ENCODE measurements at places on chromosomes 4 and X. TPM values are rescaled to one million over a fixed set of nuclear protein-coding genes. Genes with fewer than 3 reads are reported as not detected.

MND1 gene
- 3.8 TPM for total RNA-seq

NDST4 gene
- total RNA-seq: not detected

RBM47 gene
- total RNA-seq: 1.4 TPM

UCHL1 gene
- 54.6 TPM for total RNA-seq

CACNA1F gene
- not detected for total RNA-seq

TRIM60 gene
- total RNA-seq: not detected

FMR1NB gene
- total RNA-seq: not detected

CXCL3 gene
- total RNA-seq: 0.39 TPM

GAGE13 gene
- total RNA-seq: not detected

EMCN gene
- 0.43 TPM for total RNA-seq

STS gene
- 58.1 TPM for total RNA-seq

ASMT gene
- not detected for total RNA-seq

Measured in articular chondrocyte of knee joint (primary cell).